GM12891 (cell line): ENCODE measurements at places on chromosomes 2 and 18.

- DNase-seq, result no peak
These were observed 7.9 kb upstream of the NDUFV2 start for GRCh38 chr18:9094307-9095226.

DNA sequence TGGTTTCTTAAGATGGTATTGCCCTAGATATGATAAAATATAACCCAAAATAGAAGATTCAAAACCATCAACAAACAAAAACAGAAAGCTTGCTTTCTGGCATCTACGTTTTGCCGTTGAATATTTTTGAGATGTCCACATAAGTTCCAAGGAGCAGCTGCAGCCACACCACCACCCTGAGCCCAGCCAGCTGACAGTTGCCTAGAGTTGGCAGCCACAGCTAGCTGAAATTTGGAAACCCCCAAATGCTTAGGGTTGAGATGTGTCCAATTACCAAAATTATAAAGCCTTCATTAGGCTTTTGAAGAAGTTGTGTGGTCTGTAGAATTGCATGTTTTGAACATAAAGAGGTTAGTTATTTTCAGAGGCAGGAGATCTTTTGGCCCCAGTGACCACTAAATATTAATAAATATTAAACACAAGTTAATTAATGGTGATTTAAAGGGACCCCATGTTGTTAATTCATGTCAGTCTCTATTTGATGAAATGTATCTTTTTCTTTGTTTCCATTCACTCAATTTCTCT, 118.1 kb upstream of the DTNA start:
- DNase-seq, result no peak

DNA sequence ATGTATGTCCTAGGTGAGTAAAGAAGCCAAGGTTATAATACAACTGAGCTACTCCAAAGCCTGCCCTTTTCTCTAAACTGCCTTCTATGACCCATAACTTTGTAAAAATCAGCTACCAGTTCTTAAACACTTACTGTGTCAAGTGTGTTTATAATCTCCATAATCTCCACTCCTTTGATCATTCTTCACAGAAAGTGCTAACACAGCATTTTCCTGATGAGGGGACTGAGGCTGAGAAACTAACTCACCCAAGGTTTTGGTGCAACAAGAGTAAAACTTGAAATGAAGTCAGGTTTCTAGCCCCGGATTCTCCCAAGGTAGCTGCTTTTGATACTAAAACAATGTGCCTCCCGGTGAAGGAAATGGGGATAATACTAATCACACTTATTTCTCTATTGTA, 1.9 kb upstream of the C2orf49 start:
- no peak for DNase-seq

DNA sequence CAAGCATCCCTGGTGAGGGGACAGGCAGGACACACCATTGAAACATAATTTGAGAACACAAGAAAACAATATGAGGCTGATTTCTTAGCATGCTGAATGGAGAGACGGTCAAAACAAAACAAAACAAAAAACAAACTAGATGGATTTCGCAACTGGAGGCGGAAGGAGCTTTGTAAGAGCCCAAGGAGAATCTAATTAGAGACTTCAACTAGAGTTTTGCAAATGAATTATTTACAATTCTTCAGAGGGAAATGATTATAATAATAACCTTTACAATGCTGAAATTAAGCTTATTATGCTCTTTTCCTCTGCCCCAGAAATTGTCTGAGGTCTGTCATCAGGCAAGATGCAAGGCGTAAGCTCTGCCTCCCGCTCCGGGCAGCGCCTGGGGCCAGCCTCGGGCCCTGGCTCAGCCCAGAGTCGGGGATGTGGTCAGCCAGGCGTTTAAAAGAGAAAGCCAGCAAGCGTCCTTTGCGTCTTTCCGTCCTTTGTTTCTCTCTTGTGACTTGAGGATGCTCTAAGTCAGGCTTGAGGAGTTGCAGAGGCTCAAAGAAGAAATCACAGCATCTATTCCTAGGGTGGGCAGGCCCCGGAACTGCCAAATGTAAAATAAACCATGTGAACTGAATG, 139.6 kb downstream of the TWIST2 start:
- DNase-seq, result no peak

DNA sequence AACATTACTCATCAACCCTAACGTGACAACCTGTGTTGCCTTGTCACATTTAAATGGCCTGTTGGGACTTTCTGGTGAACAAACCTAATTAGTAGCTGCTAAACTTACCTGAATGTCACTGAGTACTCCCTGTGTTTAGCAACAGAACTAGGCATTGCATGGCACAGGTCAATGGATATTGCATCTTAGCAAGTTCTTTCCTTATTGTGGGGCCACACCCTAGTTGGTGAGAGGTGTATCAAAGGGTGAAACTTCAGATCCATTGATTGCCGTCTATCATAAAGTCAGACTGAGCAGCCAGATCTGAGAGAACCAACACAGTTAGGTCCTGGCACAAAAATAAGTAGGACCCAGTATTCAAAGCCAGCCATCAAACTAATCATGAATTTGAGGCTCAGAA, 29.8 kb upstream of the ZNF385B start:
- DNase-seq, result no peak

DNA sequence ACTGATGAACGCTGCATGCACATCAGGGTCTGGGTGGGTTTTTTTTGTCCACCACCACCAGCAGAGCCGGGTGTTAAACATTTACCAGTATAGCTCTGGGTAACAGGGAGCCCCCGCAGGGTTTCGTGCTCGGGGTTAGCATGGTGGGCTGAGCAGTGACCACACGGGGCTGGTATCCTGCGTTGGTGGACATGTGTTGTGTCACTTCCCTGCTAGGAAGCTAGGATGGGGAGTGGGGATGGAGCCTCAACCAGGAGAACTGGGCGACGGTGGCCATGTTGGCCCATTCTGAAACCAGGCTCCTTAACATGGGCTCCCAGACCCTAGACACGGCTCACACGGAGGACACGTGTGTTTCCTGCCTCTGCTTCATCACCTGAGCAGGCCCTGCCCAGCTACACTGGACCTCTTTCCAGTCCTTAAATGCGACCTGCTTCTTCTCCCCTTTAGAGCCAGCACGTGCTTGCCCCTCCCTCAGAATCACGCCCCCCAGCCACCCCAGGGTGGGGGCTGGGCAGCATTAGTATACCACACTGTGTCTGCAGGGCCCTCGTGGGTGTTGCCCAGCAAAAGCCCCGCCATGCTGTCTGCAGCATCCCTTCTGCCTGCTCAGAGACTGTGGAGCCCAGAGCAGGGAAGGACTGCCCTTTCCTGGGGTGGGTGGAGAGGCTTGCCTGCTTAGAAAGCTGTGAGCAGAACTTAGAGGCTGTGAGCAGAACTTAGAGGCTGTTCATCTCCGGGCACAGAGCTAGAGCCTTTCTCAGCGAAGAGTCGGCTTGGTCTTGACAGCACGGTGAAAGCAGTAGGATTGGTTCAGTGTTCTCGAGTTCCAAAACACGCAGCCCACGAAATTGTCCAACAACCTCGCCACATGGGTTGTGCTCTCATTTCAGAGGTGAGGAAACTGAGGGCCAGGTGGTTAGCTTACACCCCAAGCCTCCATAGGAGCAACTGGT, 142.1 kb downstream of the KLHL29 start:
- no peak for DNase-seq

DNA sequence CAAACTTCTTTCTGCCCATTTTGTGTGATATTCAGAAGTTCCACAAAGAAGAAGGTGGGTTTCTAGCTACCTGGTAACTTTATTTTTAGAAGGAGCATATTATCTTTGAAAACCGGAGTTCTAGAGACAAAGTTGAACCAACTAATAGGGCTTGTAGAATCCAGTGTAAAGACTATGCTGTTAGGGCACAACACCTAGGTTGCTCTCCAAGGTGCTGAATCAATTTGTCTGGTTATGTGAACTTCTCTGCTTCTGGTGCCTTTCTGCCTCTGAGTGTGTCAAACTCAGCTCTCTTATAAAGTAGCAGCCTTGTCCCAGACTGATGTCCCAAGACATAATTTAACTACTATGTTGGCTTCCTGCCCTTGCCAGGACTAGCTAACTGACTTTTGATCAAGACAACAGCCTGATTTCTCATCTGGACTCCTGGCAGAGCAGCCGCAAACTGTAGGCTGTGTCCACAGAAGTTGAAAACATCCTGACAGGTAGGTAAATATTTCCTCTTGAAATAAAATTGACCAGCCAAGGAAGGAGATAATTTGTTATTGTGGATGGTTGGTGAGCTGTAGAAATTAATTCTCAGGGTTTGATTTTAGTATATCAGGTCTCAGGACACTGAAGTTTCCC, 119.4 kb downstream of the CYRIA start:
- no peak for DNase-seq

DNA sequence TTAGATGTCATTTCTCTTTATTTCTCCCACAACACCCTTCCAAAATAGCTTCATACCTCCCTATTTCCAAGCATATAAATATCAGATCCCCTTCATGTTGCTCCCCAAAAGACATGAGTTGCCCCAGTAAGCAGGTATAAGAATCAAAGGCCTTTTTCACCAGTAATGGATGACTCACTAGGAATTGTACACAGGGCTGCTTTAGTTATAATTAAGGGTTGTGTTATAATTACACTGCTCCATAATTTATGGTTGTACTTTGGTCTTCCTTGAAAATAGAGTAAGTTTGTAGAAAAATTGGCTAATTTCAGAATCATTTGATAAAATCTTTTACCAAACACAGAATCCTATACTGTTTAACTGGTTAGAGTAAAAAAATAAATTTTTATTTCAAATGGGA, 8.8 kb upstream of the AQP4 start:
- DNase-seq, result no peak

- no peak for DNase-seq
These were observed 115.6 kb upstream of the GPC1 start for GRCh38 chr2:240319855-240320203.

- DNase-seq, result peak; percentile 36
These were observed 231.3 kb downstream of the ZRANB3 start for GRCh38 chr2:135299658-135300244.

DNA sequence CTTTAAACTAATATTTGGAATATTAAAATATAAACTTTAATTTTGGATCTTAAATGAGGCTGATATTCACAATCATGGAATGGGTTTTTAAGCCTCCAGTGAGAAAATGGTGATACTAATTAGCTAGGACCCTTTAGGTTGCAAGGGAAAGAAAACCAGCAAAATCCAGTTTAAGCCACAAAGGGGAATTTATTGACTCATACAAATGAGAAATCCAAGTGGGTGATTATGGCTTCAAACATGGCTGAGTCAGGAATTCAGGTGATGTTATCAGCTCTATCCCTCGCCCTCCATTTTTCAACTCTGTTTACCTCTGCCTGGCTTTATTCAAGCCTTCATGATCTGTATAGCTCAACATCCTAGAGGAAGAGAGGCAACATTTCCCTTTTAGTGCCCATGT, 75.3 kb upstream of the DLX2 start:
- DNase-seq, result no peak

DNA sequence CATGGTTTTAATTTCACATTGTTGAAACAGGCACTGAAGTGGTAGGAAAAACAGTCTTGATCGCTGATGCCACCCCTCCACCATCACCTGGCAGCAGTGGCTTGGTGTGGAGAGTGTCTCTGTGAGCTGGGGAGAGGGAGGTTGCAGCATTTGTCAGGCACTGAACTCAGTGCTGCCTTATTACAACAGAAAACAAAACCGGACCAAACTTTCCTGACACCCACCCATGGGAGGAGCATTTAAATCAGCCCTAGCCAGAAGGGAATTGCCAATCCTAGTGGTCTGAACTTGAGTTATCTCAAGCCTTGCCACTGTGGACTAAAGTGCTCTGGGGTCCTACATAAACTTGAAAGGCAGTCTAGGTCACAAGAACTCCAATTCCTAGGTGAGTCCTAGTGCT, 103.0 kb upstream of the LGALSL start:
- no peak for DNase-seq

GRCh38 chr2:98026292-98026691, 30.5 kb upstream of the TMEM131 start:
- DNase-seq, result no peak

- no peak for DNase-seq
These were observed 40.6 kb downstream of the GPD2 start for GRCh38 chr2:156476850-156477206.

DNA sequence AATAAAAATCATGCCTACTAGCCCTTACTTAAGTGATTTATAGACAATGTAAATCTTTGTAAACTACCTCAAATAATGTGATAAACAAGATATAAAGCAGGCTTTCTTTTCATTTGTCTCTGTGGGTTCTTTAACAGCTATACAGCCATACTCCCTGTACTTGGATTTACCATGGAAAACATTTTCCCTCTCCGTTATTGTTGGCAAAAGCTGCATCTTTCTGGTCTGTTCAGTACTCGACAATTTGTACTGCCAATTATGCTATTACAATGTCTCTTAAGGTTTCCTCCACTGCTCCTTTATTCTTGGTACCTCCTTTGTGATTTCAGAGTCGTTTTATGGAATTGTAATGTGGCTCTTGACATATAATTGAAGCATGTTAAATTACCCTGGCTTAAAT, 426.3 kb upstream of the PKDCC start:
- DNase-seq, result no peak

DNA sequence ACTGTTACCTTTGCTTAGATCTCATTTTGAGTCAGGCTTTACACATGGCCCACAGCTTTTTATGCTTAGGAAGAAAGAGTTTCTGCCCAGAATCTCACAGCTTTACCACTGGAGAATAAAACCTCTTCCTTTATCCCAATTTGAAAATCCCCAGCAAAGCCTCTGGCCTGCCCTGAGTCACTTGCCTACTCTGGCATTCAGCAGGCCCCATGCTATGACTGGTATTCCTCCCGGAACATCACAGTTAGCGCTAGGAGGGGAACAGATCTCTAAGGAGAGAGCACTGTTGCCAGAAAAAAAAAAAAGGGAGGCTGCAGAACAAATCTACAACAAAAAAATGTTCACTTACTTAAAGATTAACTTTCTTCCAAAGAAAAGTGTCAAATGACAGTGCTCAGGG, 152.9 kb upstream of the DNMT3A start:
- no peak for DNase-seq

DNA sequence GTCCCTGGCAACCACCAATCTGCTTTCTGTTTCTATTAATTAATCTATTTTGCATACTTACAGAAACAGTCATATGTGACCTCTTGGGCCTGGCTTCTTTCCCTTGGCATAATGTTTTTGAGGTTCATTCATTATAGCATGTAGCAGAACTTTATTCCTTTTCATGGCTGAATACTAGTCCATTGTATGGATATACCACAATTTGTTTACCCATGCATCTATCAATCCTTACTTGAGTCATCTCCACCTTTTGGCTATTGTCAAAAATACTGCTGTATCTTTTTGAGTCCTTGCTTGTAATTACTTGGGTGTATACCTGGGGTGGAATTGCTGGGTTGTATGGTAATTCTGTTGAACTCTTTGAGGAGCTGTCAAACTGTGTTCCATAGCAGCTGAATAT, 126.8 kb downstream of the CTIF start:
- no peak for DNase-seq

- DNase-seq, result no peak
These were observed 450.7 kb upstream of the NXPH2 start for GRCh38 chr2:139230881-139231280.
